IMR-90 (cell line): ENCODE measurements at places on chromosomes 3 and 15. TPM values are rescaled to one million over a fixed set of nuclear protein-coding genes. Genes with fewer than 3 reads are reported as not detected.

Gene MAP6D1
- total RNA-seq: 1.9 and 2.7 TPM in 2 replicates

Gene GRK7
- not detected in 2 replicates for total RNA-seq

Gene LRRC34
- total RNA-seq: 0.90 and 1.1 TPM in 2 replicates

Gene ADAMTS9
- total RNA-seq: 1.1 TPM in 2 replicates

Gene APOD
- total RNA-seq: not detected in 2 replicates

Gene GOLGA8H
- not detected in 2 replicates for total RNA-seq

Gene SGO1
- total RNA-seq: 5.2 and 8.1 TPM in 2 replicates

Gene HRH1
- total RNA-seq: 13.1 and 16.1 TPM in 2 replicates
